ENCODE measurements at places on chromosomes 5 and 9. TPM values are rescaled to one million over a fixed set of nuclear protein-coding genes. Genes with fewer than 3 reads are reported as not detected.

The CYSRT1 gene
- 0.86 TPM for total RNA-seq

DNA sequence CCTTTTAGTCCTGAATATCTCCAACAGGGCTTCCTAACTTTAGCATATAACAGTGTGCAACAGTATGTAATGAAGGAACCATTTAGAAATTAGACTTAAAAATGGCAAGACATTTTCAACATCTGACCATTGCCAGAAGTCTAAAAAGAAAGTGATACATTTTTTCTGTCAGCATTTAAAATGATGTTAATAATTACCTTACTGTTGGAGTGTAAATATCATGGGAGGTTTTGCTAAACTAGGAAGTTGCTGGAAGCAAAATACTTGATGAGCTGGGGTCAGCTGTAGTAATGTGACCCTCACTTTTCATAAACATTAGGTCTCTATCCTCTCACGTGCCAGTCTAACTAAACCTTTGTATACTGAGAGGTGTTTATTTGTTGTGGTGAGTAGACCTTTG lies 68.8 kb downstream of the NTRK2 start:
- no peak for DNase-seq

- DNase-seq: no peak
Observed at GRCh38 chr5:119387945-119388618, 32.3 kb downstream of the TNFAIP8 start.

DNA sequence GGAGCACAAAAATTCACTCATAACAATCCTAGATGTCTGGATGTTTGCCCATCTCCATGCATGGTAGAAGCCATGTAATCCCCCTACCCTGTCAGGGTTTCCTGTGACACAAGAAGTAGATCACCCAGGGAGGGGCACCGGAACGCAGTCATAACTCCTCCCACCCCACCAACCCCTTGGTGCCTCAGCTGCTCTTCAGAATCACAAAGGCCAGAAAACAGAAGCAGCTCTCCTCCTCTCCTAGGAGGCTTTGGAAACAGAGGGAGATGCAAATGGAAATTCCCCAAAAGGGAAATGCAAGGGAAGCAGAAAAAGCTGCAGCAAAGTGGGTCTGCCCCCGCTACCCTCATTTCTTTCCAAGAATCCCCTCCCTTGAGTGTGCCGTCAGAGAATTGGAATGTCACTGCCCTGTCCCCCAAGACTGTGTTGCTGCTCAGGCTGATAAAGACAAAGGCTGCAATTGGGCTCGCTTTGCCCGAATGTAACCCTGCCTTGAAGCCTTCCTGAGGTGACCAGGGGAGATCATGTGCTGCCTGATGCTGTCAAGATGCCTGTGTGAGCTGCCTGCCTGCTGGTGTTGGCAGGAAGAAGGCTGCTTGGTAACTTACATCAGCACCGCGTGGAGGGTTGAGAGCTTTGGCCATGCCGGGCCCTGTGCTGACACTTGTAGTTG lies 65.5 kb upstream of the ABCA1 start:
- no peak for DNase-seq

The LECT2 gene
- not detected for total RNA-seq

- no peak for DNase-seq
Observed at GRCh38 chr5:172951371-172952033, 7.7 kb upstream of the RPL26L1 start.

- DNase-seq: no peak
Observed at GRCh38 chr5:35979715-35980114, 11.5 kb downstream of the UGT3A1 start.

GRCh38 chr5:156241266-156241665 lies 85.7 kb upstream of the SGCD start:
- no peak for DNase-seq
